ENCODE measurements at places on chromosomes 12 and 14.

DNA sequence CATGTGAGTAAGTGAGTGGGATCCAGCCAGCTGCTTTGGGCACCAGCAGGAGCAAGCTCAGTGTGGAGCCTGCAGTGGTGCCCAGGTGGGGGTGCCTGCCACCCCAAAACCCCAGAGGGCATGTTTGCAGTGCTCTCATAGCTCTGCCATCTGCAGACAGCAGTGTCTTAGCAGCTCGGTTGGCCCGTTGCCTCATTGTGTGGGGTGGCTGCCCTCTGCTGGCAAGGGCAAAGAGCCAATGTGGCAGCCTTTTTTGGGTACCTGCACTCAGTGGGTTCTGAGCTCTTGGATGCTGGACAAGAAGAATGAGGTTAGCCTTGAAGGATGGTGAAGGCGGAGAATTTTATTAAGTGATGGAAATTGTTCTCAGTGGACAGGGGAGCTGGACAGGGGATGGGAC lies 52.3 kb downstream of the NEUROD4 start:
- no peak for DNase-seq

DNA sequence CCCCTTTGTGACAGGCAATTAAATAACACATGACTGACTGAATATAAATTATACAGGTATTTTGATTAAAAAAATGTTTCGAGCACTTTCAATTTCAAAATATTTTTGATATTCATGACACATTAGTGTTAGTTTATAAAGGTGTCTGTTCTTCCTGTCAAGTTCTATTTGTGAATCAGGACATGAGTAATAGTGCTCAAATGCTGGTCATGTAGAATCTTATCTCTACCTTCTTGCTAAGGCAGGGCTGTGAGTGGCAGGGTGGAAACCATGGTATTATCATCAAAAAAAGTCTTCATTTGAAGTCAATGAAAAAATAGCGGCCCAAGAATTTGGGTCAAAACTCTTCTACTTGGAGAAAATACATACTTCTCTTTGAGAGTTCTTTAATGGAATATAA lies 250.2 kb downstream of the DACT1 start:
- no peak for DNase-seq

- no peak for DNase-seq
Measured at GRCh38 chr14:50038398-50039119, 77.8 kb downstream of the VCPKMT start.

DNA sequence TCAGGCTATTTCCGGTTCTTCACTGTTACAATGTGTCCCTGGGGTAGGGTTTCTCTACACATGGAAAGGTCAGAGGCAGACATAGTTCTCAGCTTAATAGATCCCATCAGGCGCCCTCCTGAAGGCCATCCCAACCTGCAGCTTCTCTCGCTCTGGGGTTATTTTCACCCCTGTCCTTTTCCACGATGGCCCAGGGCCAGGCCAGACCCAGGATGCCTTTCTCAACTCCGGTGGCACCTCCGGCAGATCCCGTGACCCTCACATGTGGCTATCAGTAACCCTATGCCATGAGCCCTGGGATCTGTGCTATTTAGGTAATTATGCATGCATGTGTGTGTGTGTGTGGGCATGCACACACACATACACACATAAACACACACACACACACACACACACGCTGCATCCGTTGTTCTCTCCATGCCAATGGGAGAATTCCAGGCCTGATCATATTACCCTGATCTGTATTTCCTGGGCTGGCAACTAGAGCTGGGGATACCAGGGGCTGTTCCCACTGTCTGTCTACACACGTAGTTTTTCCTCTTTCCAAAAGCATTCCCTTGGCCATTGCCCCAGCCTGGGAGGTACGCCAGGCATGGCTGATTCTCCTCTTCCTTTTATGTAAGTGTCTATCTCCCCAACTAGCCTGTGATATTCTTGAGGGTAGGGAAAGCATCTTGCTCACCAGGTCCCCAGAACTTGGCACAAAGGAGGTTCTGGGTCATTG lies 51.2 kb upstream of the NOS1 start:
- no peak for DNase-seq

- DNase-seq = no peak
Measured at GRCh38 chr14:98994561-98994960, 277.4 kb downstream of the BCL11B start.

DNA sequence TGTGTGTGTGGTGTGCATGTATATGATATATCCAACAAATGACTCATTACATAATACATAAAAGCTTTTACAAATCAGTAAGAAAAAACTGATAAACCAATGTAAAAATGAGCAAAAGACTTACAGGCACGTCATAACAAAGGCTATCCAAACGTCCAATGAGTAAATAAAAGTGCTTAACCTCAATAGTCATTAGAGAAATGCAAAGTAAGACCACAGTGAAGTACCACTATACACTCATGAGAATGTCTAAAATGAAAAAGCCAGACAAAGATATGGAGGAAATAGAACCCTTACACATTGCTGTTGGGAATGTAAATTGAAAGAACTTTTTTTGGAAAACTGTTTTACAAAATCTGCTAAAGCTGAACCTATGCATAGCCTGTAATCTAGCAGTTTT lies 7.8 kb downstream of the ABCD2 start:
- no peak for DNase-seq

DNA sequence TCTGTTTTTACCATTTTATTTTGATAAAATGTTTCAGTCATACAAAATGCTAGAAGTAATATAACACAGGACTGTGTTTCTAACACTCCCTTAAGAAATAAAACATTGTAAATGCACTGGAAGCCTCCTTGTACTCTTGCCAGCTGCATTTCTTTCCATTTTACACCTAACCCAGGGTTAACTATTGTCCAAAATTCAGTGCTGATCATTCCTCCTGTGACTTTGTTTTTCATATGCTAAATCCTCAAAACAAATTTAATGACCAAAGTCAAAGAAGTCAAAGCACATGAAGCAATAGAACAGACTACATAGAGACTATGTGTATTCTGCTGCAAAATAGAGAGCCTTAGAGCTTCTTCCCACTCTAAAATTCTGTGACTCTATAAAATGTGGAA lies 420.3 kb upstream of the PRICKLE1 start:
- DNase-seq = no peak

GRCh38 chr12:70366581-70367257 lies 629 bp downstream of the KCNMB4 start:
- DNase-seq = no peak

All from brain pericyte (primary cell).